ENCODE measurements at places on chromosomes 4 and X.

- DNase-seq, result no peak
These were observed 7.5 kb downstream of the CD99 start for GRCh38 chrX:2698604-2699003.

GRCh38 chr4:35461931-35462659 is 782.2 kb downstream of the ARAP2 start:
- DNase-seq, result no peak

DNA sequence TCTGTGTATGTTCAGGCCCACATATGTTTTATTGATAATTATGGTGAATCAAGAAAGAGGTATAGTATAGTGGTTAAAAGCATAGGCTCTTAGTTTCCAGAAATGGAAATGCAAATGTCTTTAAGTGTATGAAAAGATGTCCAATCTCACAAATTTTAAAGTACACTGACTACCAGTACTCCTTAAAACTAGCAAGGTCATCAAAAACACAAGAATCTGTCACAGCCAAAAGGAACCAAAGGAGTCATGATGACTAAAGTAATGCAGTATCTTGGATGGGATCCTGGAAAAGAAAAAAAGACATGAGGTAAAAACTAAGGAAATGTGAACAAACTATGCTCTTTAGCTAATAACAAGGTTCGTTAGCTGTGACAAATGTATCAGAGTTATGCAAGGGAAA is 661 bp upstream of the RBM41 start:
- no peak for DNase-seq

- no peak for DNase-seq
These were observed 8.1 kb downstream of the CRMP1 start for GRCh38 chr4:5884796-5885195.

DNA sequence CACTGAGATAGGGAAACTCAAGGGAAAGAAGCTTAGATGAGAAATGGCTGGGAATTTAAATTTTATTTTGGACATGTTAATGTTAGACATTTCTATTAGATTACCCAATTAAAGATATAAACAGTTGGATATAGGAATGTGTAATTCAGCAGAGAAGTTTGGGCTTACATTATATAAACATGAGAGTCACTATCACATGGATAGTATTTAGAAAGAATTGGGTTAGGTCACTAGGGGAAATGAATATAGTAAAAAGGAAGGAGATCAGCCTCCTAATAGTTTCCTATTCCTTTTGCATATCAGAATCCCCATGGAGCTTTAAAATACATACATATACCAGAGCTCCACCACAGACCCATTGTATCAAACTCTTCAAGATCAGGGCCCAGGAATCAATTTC is 19.6 kb upstream of the CXCL5 start:
- DNase-seq, result no peak

GRCh38 chrX:30920271-30920670 is 31.2 kb upstream of the TAB3 start:
- no peak for DNase-seq

- DNase-seq, result no peak
These were observed 2.4 kb upstream of the SPARCL1 start for GRCh38 chr4:87531621-87532020.

Data from SK-N-MC (cell line).